Mesothelial cell of epicardium (in vitro differentiated cells): ENCODE measurements at places on chromosomes 12 and 14. TPM values are rescaled to one million over a fixed set of nuclear protein-coding genes. Genes with fewer than 3 reads are reported as not detected.

DNA sequence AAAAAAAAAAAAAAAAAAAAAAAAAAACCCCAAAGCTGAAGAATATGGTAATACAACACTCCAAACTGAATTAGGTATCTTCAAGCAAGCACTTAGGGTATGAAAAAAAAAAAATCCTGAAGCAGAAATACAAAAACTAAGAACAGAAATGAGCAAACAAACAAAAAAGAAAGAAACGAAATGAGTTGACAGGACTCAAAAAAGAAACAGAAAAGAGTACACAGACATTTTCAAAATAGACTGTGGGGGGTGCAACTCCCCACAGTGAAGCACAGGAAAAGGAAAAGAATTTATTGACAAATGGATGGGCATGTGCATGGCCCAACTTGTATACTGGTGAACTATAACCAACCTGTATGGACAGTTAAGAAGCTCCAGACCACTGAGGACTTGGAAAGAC is 24.6 kb downstream of the RPS6KA5 start:
- H3K4me3 ChIP-seq: no peak overlapping the region
- DNase-seq: no peak

- no peak overlapping the region for H3K27ac ChIP-seq
- H3K36me3 ChIP-seq: peaks cover 25% of the 10 kb centered on the region
- H3K4me3 ChIP-seq: no peak overlapping the region
- H3K27me3 ChIP-seq: no peaks in the 10 kb centered on the region
These were observed 603.2 kb downstream of the C12orf50 start for GRCh38 chr12:87425942-87426554.

DNA sequence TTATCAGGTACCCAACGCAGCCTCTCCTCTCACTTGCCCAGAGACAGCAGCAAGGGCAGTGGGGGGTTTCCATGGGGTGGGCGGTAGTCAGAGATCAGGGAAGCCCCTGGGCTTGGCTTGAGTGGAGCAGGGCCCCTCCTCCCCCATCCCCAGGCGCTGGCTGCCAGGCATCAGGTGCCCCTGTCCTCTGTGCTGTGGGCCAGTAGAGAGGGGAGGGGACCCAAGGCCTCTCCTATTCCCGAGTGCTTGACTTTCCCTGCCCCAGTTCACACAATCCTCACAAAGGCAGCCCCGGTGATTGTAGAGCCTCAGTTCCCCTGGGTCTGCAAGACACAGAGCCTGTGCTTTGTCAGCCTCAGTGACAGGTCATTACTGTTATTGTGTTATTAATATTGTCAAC is 57.7 kb downstream of the MVK start:
- H3K4me1 ChIP-seq: no peaks in the 10 kb centered on the region
- no peaks in the 10 kb centered on the region for H3K36me3 ChIP-seq

DNA sequence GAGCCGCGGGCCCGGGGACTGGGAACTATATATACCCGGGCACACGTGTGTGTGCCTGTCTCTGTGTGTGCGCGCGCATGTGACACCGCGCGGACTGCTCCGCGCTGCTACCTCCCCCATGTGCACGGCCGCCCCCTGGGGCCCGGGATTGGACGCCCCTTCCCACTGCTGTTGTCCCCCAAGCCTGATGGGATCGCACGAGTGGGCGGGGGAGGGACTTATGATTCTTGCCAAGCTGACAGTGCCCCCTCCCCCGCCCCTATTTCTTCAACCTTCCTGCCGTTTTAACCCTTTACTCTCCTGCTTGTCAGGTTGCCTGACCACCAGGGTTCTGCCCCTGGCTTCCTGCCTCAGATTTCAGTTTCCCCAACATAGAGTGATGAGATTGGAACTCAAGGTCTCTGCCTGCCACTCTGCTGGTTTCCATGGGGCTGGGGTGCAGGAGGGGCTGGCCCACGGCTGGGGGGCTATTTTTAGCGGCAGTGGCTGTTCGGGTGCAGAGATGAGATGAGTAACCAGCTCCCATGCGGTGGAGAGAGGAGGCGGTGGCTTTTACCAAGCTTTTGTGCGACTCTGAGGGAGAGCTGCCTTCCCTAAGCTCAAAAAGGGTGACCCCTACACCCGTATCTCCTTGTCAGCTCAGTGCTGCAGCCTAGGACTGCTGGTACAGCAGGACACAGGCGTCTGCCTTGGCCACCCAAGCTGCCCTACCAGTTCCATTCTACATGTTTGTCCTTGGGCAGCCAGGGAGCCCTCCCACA is at the start of gene DDN:
Gene DDN (minus strand): TSS at position 5 of the 761 bp plus-strand sequence. CDS start 88 bp downstream, outside the sequence.
- DNase-seq: peak; percentile 53
- H3K36me3 ChIP-seq: peaks cover 24% of the 10 kb centered on the region
- peak within 1 kb of the TSS; percentile 61 for H3K4me3 ChIP-seq

DNA sequence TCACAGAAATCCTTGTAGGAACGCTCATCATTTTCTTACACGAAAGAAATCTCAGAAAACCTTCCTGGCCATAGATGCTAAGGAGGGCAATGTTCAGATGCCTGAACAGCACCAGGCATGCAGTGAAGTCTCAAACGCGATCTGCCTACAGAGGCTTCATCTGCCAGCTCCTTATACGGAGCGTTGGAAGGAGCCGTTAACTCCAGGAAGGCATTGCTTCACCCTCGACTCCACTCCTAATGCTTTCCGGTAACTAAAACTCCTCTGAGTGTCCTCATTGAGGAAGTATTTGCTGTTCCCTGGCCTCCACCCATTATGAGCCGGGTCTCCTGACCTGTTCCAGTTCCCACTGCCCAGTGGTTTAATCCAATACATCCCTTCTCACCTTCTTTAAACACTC is 502.7 kb downstream of the BCL11B start:
- H3K27me3 ChIP-seq: no peaks in the 10 kb centered on the region
- H3K4me1 ChIP-seq: peaks cover 6% of the 10 kb centered on the region
- peaks cover 2% of the 10 kb centered on the region for H3K36me3 ChIP-seq
- no peak overlapping the region for H3K27ac ChIP-seq
- no peak for DNase-seq

The CLEC4C gene
- not detected in 3 replicates for total RNA-seq

The DACT1 gene
- 57.8 to 61.7 TPM (median 59.2 TPM) in 3 replicates for total RNA-seq

The EPYC gene
- total RNA-seq: not detected in 3 replicates

The ADAM21 gene
- 0.11 to 0.16 TPM in 2 of 3 replicates, not detected in the other for total RNA-seq

The FLVCR2 gene
- total RNA-seq: 1.8 to 3.0 TPM (median 2.1 TPM) in 3 replicates
